Psoas muscle (tissue), 8 donors: ENCODE measurements at places on chromosomes 6 and 20.

DNA sequence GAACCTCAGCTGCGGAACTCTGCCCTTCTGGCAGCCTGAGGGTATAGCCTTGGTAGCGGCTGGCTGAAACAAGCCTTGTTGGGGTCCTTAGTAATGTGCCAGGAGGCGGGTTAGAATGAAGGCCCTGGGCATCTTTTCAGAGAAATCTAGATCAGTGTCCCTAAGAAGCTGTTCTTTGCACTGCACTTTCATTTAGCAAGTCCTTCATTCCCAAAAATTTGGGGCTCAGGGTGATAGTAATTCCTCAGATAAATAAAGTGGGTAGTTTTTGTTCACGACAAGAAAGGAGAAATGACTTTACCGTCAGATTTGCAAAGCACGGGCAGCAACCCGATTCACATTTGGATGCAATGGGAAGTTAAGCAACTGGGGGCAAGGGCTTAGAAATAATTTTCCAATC lies 3.2 kb downstream of the INSM1 start:
- DNase-seq = no peak

DNA sequence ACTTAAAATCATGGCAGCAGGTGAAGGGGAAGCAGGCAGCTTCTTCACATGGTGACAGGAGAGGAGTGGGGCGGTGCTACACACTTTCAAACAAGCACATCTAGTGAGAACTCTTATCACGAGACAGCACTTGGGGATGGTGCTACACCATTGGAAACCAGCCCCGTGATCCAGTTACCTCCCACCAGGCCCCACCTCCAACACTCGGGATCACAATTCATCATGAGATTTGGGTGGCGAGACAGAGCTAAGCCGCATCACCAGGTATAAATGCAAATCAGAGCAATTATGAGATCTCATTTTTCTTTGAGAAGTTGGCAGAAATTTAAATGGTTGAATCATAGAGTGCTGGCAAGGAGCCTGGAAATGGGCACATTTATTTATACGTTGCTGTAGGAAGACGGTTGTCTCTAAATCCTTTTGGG lies 31.4 kb downstream of the IGF2R start:
- no peak for DNase-seq

GRCh38 chr6:73703466-73703865 lies 7.5 kb downstream of the CD109 start:
- DNase-seq = no peak

DNA sequence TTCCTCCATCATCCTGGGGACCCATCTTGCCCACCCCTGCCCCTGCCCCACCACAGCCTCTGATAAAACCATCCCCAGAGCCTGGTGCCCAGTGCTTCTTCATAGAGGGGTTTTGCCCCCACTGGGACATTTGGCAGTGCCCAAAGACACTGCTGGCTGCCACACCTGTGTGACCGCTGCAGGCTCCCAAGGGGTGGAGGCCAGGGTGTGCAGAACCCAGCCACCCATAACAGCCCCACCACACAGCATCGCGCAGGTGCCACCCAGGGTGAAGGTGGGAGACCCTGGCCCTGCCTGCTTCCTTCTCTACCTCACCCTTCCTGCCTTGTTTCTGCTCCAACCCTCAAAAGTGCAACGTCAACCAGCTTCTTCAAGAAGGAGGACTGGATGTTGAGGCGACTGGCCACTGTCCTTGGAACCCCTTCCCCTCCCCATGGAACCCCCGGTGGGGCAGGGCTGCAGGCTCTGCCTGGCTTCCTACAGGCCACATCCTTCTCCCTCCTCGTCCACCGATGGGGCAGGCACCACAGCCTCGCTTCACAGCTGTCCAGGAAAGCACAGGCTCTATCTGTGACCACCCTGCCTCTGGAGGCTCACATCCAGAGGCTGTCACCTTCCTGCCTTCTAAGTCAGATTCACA lies 79.2 kb upstream of the MPC1 start:
- DNase-seq = no peak

- peak; percentile 21 for DNase-seq
Measured at GRCh38 chr6:142802124-142802523, 142.9 kb downstream of the HIVEP2 start.

GRCh38 chr6:111673937-111674336 lies 68.3 kb upstream of the TRAF3IP2 start:
- DNase-seq = no peak

DNA sequence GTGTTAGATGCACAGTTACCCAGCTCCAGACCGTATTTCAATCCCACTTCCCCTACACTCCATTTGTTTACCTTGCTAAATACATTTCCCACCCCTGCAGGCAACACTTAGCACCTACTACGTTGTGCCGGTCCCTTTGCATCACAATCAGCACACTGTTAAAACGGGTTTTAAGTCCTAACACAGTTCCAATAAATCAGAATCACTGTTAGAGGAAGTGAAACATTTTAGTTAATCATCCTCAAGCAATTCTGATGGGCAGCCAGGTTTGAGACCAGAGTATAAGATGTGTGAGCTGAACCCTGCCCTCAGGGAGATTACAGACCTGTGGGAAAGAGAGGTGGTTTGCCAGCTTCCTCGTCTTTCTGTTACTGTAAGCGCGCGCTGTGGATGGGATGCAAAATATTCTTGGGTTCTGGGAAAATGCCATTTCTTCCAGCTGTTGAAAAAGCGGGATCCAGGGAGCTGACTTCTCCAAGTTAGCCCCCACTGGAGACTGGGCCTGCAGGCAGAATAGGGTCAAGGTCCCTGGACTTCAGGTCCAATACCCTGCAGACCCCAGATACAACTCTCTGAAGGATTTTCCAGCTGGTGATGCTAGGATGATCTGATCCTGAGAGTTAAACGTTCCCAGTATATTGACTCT lies 3.1 kb downstream of the ZCCHC3 start:
- no peak for DNase-seq

DNA sequence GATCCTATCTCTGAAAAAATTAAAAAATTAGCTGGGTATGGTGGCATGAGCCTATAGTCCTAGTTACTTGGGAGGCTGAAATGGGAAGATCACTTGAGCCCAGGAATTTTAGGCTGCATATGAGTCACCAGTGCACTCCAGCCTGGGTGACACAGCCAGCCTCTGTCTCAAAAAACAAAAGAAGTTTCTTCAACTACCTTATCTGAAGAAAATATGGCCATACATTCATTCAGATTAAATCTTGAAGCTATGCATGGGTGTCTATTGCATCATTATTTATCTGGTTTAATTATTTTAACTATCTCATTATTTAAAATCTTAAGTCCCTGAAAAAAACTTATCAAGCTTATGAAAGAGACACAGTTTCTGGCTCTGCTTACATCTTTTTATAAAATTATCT lies 204.1 kb downstream of the SIM1 start:
- DNase-seq = no peak

- DNase-seq = no peak
Measured at GRCh38 chr6:70312165-70312745, 9.4 kb upstream of the COL9A1 start.

GRCh38 chr20:8526610-8527009 lies 394.5 kb downstream of the PLCB1 start:
- DNase-seq = no peak

DNA sequence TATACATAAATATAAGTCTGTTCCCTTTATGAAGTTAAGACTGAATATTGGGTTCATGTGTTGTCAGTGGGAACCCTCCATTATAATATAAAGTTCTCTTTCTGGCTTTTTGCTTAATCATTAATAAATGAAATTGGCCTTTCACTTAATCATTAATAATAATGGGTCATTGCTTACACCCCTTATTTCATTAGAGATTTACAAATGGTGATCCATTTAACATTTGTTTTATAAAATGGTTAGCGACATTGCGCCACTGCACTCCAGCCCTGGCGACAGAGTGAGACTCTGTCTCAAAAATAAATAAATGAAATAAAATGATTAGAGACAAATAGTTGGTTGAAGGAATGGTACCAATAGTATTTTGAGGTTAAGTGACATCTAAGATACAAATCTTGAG lies 18.5 kb downstream of the DDX43 start:
- DNase-seq = no peak

DNA sequence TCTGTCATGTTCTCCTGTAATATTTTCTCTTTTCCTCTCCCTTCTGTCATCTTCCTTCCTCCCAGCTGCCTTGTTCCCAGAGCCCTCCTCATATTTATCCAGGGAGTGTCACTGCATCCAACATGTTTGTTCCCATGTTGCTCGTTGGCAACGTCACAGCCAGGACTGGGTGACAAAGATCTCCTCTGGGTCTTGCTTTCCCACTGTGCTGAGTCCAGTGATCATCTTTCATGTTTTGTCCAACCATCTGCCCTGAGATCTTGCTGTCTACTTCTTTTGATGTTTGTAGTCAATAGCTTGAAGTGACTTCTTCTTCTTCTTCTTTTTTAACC lies 26.6 kb downstream of the FARS2 start:
- DNase-seq = no peak

GRCh38 chr6:73579851-73580246 lies 59.0 kb upstream of the EEF1A1 start:
- peak; percentile 30 for DNase-seq

DNA sequence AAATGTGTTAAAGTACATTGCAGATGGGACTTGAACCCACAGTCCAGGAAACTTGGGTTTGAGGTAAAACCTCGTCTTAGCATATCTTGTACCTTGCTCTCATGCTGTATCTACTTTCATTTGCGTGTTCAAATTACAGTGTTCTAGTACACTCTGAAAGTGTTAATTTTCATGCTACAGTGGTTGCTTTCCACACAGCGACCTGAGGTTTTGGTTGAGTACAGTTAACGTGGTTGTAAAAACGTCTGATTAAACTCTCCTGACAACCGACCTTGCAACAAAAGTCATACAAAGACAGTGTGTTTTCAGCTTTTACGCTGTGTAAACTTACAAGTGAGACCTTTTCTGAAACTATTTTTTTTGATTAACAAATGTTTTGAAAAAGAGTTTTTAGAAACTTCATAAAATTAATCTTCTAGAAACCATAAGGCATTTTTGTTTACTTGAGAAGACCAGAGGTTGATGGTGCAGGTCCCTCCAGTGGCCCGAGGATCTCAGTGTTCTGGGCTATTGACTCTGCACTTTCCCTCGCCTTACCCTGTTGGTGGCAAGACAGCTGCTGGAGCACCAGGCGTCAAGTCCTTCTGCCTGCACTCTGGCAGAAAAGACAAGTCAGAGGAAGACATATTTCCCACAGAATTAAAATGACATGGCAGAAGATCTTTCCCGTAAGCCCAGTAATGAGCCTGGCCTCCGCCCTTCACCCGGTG lies 334.0 kb downstream of the THBS2 start:
- DNase-seq = no peak

DNA sequence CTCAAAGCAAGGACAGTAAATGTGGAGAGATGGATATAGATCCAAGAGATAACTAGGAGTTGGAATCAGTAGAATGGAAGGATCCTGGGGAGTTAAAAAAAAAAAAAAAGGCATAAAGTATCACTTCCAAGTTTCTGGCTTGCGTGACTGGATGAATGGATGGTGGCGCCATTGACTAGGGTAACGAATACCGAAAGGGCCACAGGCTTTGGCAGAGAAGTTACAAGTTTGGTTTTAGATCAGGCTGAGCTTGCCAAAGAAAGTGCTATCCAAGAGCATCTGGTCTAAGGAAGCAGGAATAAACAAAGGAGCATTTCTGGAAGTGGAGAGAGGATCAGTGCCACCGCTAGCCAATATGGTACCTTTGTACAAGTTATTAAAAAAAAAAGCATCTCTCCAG lies 17.5 kb downstream of the L3MBTL1 start:
- DNase-seq = no peak

DNA sequence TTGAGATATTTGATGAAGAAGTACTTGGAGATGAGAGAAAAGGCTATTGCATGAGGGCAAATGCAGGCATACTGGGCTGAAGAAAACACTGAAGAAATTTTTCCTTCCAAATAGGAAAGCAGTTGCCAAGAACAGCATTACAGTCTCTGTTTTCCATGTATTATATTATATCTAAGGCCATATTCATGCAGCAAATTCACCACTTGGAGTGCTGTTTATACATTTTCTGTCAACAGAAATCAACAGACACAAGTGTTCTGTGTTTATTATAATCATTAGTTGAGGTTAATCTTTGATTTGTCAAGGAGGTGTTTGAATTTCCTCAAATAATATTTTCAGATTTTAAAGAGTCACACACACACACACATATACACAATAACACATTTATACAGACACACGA lies 268.8 kb upstream of the PLCB4 start:
- no peak for DNase-seq

GRCh38 chr20:33053291-33054106 lies at the start of gene BPIFB3:
TSS of gene BPIFB3 (plus strand) at chr20:33053903. CDS start at chr20:33055436, 1,533 bp downstream.
- no peak for DNase-seq

- peak; percentile 57 for DNase-seq
Measured at GRCh38 chr6:138403324-138403800, 661 bp upstream of the HEBP2 start.

GRCh38 chr20:19510611-19511010 lies 247.4 kb upstream of the RIN2 start:
- DNase-seq = no peak

DNA sequence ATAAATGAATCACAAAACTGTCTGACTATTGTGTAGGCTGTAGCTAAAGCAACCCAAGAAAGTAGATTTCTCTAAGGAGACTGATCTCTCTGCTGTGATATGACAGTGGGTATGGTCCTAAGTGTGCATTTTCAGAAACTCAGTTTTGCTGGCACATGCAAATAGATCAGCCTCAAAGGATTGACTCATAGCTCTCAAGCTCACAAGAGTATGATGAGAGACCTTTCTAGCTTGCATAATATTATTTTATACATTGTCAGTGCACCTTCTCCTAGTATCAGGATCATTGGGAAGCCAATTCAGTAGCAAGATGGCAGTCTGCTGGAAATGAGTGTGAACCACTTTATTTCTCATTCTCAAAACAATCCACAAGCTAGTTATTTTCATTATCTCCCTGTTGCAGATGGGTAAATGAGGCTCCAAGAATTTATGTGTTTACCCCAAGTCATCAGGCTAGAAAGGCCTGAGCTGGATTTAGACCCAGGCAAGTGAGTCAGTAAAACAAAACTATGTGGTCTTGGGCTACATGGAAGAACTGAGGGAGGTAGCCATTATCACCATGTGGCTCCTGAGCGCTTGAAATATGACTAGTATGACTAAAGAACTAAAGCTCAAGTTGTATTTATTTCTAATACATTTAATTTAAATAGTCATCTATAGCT lies 27.9 kb upstream of the PLCB4 start:
- no peak for DNase-seq

DNA sequence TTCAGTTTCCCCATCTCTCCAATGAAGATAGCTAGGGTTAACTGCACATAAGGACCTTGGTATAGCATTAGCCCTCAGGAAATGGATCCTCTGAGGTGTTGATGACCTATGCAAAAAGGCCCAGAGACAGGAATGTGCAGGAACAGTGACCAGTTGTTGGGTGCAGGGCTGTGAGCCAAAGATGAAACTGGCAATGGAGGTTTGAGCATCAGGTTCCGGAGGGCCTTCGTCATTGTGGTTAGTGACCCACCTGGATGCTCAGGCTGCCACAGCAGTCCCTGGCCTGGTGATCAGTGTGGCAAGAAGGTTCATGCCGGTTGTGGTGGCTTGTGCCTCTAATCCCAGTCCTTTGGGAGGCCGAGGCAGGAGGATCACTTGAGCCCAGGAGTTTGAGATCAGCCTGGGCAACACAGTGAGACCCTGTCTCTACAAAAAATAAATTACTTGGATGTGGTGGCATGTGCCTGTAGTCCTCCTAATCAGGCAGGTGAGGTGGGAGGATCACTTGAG lies 43.7 kb downstream of the TM9SF4 start:
- DNase-seq = no peak

GRCh38 chr6:24959319-24959718 lies 23.6 kb upstream of the RIPOR2 start:
- no peak for DNase-seq

- DNase-seq = no peak
Measured at GRCh38 chr6:1850840-1851157, 241.1 kb downstream of the FOXC1 start.
